ENCODE measurements at places on chromosomes 6 and 20. TPM values are rescaled to one million over a fixed set of nuclear protein-coding genes. Genes with fewer than 3 reads are reported as not detected.

OPN5 gene
- total RNA-seq, result not detected

DNAH8 gene
- not detected for total RNA-seq

- no peak for DNase-seq
Measured at GRCh38 chr6:166460473-166461437, 78.0 kb upstream of the MPC1 start.

BHLHE23 gene
- not detected for total RNA-seq

- no peak for DNase-seq
Measured at GRCh38 chr6:20126102-20126752, 86.0 kb downstream of the MBOAT1 start.

- no peak for DNase-seq
Measured at GRCh38 chr6:137647762-137648447, 153.7 kb upstream of the OLIG3 start.

C2 gene
- not detected for total RNA-seq

TMEM74B gene
- total RNA-seq, result not detected

Measured in H4 (cell line).